NB4 (cell line): ENCODE measurements at places on chromosomes 4 and X.

- no peak for DNase-seq
Observed at GRCh38 chr4:79023799-79024770, 84.8 kb upstream of the PAQR3 start.

DNA sequence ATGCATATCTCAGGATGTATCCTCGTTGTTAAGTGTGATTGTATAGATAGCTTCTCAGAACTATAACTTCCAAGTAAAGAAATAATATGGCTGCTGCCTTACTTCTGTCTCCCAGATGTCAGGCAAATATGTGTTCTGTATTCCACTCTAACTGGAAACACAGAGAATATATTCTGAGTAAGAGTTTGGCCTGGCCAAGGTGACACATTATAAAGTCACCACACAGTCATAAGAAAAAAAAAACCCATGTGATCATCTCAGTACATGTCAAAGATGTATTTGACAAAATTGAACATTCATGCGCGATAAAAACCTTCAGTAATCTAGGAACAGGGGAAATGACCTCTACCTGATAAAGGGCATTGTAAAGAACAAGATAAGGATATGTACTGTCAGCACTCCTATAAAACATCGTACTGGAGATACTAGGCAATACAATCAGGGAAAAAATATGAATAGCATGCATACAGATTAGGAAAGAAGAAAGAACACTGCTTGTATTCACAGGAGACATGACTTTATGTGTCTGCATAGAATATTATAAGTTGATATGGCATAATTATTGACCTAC lies 207.1 kb downstream of the ZNF330 start:
- DNase-seq, result no peak

GRCh38 chr4:156892805-156893204 lies 78.8 kb downstream of the PDGFC start:
- DNase-seq, result no peak

- peak; percentile 4 for DNase-seq
Observed at GRCh38 chr4:44145868-44146267, 302.7 kb downstream of the KCTD8 start.

- DNase-seq, result no peak
Observed at GRCh38 chrX:40476958-40477357, 103.8 kb upstream of the ATP6AP2 start.

DNA sequence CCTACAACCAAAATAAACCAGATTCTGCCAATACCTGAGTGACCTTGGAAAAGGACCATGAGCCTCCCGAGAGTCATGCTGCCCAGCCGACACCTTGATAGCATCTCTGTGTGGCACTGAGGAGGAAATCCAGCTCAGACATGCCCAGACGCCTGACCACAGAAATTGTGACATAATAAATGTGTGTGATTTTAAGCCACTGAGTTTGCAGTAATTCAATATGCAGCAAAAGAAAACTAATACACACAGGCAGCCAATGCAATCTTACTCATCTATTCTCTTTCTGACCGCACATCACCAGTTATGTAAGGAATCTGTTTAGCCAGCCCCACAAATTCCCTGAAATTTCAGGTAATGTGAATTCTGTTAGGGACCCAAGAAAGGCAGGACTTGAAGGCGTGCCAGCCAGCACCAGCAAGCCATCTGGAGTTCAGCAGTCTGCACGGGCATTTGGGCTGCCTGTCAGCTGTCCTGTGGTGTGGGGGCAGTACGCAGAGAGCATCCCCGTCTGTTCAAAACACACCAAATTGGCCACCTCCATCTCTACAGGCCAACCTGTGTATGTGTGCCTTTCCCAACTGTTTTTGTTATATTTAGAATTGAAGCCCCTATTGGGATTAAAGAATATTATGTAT lies 176.4 kb downstream of the NLGN4X start:
- no peak for DNase-seq

GRCh38 chr4:174375422-174375821 lies 91.7 kb downstream of the CEP44 start:
- no peak for DNase-seq

GRCh38 chrX:127030016-127030748 lies 210.7 kb downstream of the PRR32 start:
- DNase-seq, result no peak

DNA sequence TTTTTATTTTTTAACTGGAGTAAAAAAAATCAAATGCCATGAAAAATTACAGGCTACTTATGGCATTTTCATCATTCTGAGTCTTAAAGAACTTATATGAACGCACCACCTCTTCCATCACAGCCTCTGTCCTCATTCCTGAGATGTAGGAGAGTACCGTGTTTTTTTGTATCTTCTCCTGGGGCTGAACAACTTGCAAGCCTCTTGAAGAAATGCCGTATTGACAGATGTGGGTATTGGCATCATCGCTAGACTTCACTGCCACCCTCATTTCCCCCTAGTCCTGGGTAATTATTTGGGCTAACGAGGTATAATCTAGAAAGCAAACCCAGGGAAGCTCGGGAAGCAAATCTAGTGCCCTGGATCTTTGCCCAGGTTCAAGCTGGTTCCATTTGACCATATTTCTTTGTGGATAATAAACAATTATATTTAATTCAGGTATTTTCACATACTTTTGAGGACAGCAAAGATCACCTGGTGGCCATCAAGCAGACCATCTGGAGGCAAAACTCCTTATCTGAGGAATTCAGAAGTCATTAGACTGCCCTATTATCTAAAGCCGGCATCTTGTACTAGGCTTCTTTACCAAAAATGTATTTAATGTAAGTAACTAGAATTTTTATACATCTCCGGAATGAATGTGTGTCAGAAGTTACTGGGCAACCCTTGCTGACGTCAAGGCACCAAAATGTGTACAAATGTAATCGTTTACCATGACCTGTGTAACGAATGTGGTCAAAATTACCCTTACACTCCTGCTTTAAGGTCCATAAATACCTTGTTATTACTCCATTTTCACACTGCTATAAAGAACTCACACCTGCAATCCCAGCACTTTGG lies 55.9 kb upstream of the WDR19 start:
- DNase-seq, result no peak

DNA sequence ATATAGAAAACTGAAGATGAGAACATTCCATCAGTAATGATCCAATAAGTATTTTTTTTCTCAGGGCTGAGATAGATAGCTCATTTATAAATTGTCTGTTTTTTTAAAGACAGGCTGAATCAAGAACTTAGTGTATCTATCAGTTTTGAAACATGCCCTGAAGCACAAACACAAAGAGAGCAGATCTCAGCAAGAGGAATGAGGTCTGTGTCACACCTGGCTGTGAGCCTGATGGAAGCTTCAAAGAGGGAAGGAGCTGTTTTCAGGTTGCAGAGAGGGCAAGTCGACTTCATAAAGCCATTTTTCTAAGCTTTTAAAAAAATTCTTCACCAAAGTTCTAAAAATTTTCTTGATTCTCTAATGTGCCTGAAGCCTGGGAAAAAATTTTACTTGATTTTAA lies 434.9 kb downstream of the PDGFC start:
- DNase-seq, result no peak

DNA sequence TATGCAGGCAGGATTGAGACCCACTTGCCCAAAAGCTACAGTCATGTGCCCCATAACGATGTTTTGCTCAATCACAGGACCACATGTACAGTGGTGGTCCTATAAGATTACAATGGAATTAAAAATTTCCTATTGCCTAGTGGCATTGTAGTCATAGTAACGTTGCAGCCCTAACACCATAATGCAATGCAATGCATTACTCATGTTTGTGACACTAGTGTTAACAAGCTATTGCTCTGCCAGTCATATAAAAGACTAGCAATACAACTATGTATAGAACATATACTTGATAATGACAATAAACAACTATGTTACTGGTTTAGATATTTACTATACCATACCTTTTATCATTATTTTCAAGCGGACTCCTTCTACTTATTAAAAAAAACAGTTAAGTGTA lies 50.6 kb downstream of the VGLL1 start:
- no peak for DNase-seq

- no peak for DNase-seq
Observed at GRCh38 chr4:129246910-129247461, 151.0 kb downstream of the C4orf33 start.

DNA sequence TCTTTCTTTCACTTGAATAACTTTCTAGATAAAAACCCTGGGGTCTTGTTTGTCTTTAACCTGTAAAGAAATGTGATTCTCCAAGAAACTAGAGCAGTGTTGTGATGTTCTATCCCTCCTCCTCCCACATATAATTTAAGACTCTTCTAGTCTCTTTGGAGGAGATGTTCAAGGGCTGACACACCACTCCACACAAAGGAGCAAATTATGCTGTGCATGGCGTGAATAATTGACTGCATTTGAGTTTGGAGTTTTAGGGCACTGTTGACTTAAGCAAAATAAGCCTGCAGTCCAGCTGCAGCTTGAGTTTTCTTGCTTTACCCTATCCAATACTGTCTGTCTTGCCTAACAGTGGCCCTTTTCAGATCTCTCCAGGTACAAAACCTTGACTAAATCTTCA lies 119.7 kb downstream of the CHRDL1 start:
- DNase-seq, result no peak

DNA sequence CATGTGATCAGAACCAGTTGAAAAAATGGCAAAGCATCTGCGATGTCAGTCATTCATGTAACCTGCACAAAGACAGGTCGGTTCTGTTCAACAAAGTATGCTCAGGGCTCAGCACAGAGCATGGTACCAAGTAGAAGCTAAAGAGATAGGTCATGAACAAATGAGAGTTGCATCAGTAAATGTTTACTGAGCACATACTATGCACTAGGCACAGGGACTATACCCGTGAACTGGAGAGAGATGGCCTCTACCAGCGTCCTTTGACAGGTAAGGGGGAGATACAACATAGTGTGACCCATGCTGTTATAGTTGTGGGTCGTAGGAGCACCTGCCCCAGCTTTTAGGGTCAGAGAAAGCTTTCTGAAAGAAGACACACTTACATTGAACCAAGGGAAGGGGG lies 46.7 kb downstream of the PHKA2 start:
- DNase-seq, result no peak

DNA sequence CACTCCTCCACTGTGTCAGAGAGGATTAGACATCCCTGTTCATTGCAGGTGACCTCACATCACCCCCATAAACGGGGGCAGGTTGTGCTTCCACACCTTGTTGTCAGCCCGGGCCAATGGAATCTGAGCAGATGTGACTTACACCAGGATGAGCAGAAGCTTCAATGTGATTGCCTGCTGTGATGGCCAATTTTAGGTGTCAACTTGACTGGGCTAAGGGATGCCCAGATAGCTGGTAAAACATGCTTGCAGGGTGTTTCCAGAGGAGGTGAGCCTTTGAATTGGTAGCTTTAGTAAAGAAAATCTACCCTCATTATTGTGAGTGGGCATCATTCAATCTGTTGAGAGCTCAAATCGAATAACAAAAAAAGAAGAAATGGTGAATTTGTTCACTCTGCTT lies 52.1 kb downstream of the ING2 start:
- no peak for DNase-seq

GRCh38 chr4:166827629-166828028 lies 406.7 kb downstream of the SPOCK3 start:
- DNase-seq, result no peak

DNA sequence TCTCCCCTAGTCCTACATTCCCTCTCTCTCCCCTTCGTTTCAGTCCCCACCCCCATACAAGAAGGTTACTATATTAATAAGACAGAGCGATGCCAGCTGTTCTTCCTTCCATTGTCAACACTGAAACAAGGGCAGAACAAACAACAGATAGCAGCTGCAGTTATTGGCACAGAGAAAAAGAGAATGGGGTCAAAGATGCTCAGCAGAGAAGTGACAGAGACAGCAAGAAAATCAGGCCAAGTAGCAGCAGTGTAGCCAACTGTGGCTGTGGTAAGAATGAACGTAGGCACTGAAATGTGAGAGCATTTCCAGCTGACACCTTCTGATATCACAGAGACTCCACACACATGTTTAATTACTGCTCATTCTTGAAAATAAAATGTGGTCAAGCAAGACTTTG lies 641.8 kb downstream of the FSTL5 start:
- DNase-seq, result no peak

DNA sequence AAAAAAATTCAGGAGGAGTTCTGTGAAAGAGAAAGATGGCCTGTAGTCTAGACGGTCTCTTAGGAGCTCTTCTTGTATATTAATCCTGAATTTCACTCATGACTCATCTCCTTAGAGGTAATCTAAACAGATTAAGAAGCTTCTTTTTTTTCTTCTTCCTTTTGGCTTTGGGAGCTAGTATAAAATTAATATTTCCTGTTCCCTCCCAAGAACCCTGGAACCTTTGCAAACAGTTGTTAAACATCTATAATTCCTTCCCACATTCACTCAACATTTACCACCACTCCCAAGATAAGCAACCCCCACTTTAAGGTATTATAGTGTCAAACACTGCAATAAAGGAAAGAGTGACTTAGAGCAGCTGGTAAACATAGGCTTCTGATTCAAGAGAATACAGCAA lies 146.4 kb upstream of the EDNRA start:
- no peak for DNase-seq

GRCh38 chrX:16807548-16807947 lies 21.3 kb downstream of the TXLNG start:
- DNase-seq, result no peak

DNA sequence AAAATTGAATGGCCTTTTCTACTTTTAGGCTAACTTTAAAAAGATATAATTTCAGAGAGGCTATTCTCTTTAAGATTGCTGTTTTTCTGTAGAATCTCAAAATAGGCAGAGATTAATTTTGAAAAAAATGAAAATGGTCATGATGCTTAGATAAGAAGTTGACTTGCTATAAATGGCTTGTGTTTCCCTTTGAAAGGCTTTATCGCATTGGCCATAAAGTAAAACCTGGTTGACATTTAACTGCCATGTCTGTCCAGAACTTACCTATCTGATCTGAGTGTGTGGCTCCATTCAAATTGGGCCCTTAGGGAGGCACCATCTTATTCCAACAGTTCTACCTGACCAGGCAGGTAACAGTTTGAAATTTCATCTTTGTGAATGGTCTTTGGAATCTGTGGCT lies 56.1 kb downstream of the AFF2 start:
- DNase-seq, result no peak

GRCh38 chrX:109714340-109714958 lies 18.6 kb downstream of the ACSL4 start:
- no peak for DNase-seq

DNA sequence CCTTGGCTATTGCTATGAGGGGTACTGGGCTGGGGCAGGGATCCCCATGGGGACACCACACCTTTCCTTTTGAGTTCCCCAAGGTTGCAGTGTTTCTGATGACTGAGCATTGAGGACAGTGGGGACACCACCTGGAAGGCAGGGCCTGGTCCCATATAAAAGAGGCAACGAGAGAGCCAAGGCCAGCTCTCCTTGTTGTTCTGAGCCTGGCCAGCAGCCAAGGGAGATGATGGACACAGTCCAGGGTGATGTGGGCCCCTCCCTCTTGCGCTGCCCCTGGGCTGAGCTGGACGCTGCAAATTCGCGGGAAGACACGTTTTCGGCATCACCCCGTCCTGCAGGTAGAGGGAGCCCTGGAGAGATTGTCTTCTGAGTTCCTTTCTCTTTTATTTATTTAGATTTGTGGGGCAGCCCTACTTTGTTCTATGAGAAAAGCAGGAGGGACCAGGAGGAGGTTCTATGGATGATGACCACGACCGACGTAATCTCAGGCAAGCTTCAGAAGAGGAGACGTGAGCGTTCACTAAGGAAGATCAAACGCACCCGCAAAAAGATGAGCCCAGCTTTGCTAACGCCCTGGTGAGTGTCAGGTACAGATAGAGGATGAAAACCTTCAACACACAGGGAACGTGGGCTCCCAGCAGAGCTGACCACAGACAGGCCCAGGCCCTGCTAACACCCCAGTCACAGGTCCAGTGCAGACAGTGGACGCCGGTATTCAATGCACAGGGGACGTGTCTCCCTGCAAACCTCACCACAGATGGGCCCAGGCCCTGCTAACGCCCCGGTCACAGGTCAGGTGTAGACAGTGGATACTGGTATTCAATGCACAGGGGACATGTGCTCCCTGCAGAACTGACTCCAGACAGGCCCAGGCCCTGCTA lies 97.4 kb downstream of the SHOX start:
- DNase-seq, result no peak
